ENCODE measurements at places on chromosomes 11 and 22.

DNA sequence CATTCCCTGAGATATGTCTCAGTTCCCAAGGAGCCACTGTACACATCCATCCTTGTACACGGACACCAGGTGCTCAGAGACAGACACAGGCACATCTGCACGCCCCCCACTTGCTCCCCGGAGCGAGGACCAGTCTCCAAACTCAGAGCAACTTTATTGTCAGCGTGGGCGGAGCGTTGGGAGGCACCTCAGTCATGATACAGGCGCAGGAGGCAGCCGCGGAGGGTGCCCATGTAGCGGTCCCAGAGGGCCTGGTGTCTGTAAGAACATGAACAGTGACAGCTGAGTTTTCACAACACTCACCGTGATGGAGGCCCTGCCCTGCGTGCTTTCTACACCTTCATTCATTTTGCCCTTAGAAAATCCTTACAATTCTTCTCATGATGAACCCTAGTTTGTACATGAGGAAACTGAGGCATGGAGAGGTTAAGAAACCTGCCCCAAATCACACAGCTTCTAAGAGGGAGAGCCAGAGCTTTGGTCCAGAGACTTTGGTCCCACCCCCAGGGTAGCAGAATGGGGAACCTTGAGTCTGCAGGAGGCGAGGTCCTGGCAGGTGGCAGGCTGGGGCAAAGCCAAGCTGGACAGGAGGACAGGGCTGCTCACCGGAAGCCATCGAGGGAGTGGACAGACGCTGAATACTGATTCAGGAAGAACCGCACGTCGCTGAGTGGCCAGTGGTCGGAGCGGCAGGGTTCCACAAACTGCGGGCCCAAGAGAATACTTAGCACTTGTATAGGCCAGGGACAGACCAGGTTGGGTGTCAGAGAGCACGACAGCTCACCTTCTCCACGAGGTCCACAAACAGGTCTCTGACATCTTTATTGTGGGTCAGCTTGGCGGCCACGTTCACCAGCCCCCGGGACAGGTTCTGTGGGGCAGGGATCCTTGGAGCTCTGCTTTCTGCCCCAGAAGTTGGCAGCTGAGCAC is 4.2 kb downstream of the FIBP start:
- no peak for DNase-seq

GRCh38 chr11:124716591-124716990 is 23.2 kb upstream of the NRGN start:
- no peak for DNase-seq

DNA sequence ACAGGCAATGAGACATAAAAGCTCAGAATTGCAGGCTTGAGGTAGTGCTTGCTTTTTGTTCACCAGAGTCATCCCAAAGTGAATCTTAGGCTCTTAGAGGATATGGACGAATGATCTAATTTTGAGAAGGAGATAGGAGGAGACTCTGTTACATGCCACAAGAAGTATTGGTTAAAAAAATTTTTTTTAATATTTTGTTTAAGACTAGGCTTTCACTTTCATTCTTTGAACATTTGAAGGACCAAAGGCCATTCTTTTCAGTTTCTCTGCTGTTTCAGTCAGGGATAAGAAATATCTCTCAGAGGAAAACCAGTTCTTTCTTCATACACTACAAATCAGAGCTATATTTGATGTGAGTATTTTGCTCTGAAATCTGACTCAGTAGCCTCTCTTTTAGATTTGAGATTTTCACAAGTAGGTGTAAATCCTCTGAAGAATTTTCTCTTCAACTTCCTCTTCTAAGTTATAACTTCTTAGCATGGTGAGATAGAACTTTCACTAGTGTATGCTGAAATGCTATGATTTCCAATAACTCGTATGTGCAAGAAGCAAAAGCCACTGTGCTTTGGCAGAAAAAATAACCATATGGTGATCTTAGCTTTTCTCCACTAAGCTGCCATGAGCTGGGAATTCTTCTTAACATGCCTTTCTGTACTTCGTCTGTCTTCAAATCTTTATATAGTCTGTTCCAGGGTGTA is 24.1 kb upstream of the FAM181B start:
- DNase-seq = no peak

DNA sequence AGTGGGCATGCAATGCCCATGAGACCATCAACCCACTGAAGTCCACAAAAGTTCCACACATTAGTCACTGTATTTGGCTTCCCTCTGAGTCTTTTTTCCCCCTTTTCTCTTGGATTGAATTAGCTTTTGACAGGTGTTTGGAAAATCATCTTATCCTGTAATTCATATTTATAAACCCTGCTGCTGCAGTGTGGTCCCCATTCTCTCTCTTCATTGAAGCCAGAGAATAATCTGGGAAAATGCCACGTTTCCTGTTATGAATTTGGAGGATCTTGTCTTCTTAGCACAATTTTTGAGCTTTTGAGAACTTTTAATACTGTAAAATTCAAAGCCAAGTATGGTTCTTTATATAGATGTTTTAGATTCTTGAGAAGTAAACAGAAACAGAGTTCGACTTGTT is 84.8 kb downstream of the UVRAG start:
- DNase-seq = no peak

DNA sequence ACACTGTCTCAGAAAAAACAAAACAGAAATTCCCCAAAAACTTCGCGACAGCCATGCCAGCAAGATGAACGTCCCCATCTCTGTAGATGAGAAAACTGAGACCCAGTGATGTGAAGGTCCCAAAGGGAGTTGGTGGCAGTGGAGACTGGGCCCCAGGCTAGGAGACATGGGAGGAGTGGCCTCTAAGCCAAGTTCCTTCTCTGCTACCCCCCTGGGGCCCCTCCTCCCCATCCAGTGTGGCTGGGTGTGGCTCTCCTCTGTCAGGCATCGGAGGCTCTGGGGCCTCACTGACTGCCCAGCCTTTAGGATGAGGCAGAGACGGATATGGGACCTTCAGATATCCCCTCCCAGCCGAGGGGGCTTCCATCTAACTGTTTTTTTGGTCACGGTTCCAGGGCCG is 9.8 kb downstream of the RELT start:
- DNase-seq = no peak

DNA sequence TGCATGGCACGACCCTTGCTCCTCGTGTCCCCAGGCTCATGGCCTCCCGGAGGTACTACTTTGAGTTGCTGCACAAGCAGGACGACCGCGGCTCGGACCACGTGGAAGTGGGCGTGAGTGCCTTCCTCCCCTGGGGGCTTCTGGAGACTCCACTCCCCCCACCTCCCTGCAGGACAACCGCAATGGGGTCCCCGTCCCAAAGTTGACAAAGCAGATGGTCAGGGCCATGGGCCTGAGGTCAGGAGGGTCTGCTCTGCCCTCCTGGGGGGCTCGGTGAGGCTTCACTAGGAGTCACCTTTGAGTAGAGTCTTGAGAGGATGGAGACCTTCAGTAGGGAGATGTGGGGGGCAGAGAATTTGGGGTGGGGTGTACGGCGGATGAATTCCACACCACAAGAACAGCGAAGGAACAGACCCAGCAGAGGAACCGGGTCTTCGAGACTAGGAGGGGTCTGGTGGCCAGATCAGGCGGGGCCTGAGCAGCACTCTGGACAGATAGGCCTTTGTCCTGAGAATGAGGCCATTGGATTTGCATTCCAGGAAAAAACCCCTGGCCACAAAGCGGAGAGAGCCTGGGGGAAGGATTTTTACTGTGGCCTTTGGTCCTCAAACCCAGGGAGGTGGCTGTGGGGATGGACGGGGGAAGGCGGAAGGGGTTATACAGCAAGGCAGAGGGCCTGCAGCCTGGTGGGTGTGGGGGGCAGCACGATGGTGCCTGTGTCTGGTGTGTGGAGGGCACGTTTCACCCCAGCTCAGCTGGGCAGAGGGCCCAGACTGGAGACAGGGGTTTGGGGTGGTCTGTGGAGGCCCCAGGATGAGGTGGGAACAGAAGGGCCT is 4.6 kb downstream of the B4GALNT4 start:
- no peak for DNase-seq

DNA sequence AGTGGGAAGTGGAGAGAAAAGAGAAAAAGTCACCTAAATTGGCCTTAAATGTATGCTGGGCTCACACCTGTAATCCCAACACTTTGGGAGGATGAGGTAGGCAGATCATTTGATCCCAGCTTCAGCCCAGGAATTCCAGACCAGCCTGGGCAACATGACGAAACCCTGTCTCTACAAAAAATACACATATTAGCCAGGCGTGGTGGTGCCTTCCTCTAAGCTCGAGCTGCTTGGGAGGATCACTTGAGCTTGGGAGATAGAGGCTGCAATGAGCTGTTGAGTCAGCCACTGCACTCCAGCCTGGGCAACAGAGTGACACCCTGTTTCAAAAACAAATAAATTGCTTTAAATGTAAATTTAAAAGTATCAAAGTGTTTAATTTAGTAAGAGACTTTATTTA is 3.9 kb downstream of the CBL start:
- no peak for DNase-seq

GRCh38 chr11:117501237-117501898 is 173.7 kb downstream of the CEP164 start:
- DNase-seq = no peak

DNA sequence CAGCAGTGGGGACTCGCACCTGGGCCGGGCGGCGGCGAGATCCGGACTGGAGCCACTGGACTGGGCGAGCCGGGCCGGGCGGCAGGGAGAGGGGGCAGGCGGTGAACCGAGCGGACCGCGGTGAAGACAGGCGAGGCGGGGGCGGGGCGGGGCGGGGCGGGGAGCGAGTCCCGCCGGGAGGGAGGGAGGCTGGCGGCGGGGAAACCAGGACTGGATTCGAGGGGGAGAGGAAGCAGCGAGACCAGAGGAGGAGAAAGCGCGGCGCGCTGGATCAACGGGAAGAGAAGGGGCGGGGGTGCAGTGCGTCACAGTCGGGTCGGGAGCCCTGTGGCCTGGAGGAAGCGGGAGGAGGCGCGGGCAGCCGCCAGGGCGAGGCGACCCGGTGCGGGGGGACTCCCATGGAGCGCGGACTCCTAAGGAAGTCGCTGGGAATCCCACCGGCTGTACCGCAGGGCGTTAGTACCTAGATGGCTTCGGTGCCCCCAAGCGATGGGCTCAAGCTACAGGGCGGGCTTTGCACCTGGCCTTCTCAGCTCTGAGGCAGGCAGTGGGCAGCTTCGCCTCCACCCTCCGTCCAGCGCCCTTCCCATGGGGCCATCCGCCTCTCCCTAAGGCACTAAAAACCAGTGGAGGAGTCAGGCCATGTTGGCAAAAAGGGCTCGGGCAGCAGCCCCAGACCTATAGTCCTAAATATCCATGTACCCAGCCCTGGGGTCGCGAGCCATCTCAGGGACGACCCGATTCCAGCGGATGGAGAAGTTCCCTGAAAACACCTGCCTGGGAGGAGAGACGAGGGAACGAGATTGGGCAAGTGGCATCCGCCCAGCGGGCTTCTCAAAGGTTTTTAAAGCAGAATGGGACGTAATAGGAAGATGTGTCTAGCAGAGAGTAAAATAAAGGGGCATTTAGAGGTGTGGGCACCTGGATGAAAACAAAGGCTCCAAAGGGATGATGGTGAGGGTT is at the start of gene TMEM121B:
Gene TMEM121B, minus strand, starts transcription at position 128 of the 963 bp plus-strand sequence. CDS start 233 bp downstream, outside the sequence.
- DNase-seq = peak; percentile 72

DNA sequence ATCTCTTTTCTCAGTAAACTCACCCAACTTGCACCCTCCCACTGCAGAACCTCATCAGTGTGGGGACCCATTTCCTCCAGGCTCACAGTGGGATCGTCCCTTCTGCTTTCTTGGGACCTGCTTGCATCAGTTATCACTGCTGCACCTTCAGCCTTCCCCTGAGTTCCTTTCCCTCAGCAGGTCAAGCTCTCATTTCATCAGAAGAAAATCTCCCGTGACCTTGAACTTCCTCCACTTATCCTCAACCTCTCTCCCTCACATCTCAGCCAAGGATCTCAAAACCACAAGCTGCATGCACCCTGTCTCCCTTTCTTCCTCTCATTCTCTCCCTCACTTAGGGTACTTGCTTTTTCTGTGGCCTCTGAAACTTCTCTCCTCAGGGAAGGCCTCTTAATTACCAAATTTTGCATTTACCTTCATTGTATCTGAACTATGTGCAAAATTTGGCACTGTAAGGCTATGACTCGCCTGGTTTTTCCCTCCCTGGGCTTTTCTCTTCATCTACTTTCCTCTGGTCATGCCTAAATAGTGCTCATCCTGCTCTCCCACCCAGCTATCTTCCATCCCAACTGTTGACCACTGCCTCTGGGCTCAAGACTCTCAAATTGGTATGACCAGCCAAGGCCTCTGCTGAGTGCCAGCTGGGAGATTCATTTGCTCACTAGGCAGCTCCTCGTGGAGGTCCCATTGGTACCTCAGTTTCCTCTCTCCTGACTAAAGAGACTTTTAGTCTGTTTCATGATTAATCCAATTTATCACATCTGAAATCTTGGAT is 2.7 kb upstream of the RCE1 start:
- DNase-seq = no peak

DNA sequence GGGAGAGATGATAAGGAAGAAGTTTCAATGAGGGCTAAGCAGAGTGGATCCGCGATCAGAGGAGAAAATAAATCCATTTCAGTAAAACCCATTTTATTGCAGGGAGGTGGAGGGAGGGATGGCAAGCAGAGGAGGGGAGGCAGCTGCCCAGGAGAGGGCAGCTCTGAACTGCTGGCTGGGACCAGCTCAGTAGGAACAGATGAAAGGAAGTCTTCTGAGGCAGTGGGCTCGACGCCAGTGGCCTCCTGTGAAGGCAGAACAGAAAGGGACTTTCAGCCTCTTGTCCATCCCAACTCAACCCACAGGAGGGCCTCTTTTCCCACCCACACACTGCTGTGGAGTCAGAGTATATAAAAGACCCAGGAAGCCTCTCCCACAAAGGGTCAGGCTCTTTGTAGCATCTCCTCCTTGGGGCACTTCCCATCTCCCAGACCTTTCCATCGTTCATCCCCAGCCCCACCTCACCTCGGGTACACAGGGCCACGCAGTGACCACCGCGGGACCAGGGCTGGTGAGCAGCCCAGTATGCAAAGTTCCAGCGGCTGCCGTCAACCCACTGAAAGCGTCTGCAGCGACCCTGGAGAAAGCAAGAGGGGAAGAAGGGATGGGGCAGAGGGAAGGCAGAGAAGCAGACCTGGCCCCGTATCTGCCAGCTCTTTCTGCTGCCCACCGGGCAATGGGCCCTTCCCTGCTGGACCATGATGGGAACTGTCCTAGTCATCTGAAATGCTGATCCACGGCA is 3.0 kb downstream of the PRG2 start:
- no peak for DNase-seq

DNA sequence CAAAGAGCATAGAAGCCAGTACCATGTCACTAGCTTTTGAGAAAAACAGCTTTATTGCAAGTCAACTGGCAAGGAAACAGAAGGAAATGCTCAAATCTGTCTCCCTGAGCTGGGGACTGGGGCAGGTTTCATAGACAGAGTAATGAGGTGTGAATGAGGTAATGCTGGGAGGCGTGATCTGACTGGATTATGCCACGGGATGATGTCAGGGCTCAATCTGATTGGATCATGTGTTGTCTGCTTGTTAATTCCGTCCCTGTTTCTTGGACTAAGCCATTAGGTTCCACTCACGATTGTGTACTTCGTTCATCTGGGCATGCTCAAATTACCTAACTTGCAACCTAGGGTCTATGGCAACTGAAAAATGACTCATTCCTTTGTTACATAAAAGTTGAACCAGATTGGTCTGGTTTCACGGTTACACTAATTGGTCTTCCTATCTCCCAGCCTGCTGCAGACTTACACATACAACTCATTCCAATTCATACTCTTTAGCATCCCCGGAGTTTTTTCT is 20.2 kb upstream of the OR10A5 start:
- DNase-seq = no peak

- no peak for DNase-seq
These were observed 21.0 kb upstream of the AMOTL1 start for GRCh38 chr11:94747146-94747545.

Measured in right kidney (tissue), 9 donors.